ENCODE measurements at places on chromosomes 1 and 21. TPM values are rescaled to one million over a fixed set of nuclear protein-coding genes. Genes with fewer than 3 reads are reported as not detected.

Gene CFHR4
- total RNA-seq = not detected

Gene LMX1A
- total RNA-seq = not detected

Gene FCAMR
- not detected for total RNA-seq

Gene OR14K1
- total RNA-seq = not detected

Gene CTBS
- 10.9 TPM for total RNA-seq

Gene CACNA1S
- total RNA-seq = not detected

Gene SPRR3
- total RNA-seq = 0.44 TPM

Gene LCE1E
- 0.51 TPM for total RNA-seq

Gene POU3F1
- total RNA-seq = 0.14 TPM

Gene OR13G1
- not detected for total RNA-seq

Gene KMO
- total RNA-seq = 0.07 TPM
